NCI-H1105 treated with DMSO at 0.1 percent for 48 hours (cell line): ENCODE measurements at places on chromosomes 16 and 17.

- no peak for DNase-seq
These were observed 27.4 kb upstream of the TNS4 start for GRCh38 chr17:40528692-40529417.

- no peak for DNase-seq
These were observed 14.4 kb downstream of the FLYWCH1 start for GRCh38 chr16:2925951-2926649.

DNA sequence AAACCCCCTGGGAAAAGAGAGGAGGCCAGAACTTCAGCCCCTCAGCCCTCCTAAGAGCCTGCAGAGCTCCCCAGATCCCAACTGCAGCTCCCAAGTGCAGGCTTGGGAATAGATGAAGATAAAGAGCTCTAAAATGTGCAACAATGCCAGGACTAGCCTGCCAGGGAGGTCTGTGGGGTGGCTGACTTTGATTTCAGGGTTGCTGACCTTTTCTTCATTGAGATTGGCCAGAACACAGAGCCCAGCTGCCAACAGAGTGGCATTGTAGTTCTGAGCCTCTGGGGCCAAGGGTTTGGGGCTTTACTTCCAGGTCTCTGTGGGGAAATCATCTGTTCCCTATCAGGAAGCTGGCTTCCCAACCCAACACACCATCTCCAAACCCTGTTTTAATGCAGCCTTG, 120.6 kb downstream of the COPRS start:
- no peak for DNase-seq

DNA sequence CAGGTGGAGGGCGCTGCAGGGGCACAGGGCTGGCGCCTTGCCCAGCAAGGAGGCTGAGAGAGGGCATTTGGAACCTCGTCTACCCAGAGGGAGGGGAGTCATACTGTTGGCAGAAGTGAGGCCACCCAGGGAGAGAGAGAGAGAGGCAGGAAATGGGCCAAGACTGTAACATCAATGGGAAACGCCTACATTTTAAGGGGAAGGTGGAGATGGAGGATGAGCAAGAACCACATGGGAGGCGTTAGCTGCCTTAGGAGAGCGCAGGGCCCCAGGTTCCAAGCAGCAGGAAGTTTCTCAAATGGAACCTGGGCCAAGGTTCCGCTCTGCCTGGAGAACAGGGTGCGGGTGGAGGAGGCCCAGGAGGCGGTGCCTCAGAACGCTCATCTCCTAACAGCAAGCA, 2.7 kb upstream of the WFDC1 start:
- peak; percentile 46 for DNase-seq

DNA sequence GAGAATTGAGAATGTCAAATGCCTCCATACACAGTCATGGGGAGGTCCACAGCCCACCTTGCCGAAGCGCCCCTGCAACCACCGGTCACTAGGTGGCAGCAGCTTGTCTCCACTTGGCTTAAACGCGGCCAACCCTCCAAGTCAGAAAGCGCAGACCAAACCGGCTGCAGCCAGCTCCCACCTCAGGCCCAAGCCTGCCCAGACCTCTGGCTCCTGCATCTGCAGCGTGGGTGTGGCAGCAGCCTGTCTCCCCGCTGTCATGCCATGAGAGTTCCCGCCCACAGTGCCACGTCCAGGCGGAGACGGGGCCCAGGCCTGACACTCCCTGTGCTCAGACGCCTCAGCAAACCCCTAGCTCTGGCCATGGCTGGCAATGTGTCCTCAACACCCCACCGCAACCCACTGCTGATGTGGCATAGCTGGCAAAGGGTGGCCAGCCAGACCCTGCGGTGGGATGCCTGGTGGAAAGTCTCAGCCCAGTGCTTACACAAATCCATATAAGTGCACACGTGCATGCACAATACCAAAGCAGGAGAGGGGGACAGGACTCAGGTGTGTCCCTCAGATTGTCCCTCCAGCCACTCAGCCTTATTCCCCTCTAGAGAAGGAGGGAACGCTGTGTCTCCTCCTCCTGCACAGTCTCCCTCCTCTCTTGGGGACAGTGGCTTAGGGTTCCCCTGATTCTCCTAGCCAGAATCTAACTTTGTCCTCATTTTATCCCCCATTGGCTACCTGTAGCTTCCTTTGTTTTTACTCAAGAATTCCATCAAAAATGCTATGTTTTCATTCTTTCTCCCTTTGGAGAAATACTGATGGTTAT, 10.9 kb downstream of the COPZ2 start:
- DNase-seq: peak; percentile 89

- no peak for DNase-seq
These were observed 134.4 kb downstream of the SKAP1 start for GRCh38 chr17:48295362-48296288.

GRCh38 chr16:20023190-20023589, 50.5 kb downstream of the GPR139 start:
- DNase-seq: no peak

DNA sequence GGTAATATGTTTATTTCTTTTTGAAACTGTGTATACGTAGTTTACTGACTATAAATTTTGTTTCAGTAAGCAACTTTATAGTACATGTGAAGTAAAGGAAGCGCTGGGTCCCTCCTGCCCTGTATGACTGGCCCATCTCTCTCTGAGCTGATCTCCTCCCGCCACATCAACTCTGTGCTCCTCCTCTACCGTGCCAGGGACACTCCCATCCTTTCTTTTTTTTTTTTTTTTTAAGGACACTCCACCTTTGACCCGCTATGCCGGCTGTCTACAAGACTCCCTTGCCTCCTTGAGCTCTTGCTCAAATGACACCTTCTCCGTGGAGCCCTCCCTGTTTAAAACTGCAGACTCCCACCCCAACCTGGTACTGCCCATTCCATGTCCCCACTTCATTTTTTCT, 35.5 kb downstream of the ERN1 start:
- no peak for DNase-seq

GRCh38 chr17:16989230-16989952, 17.5 kb upstream of the TNFRSF13B start:
- no peak for DNase-seq

GRCh38 chr16:68388124-68388523, 60.2 kb downstream of the SMPD3 start:
- DNase-seq: no peak

- no peak for DNase-seq
These were observed 543.7 kb upstream of the CDH11 start for GRCh38 chr16:65665586-65665985.
